ENCODE measurements at places on chromosomes 4 and X.

- no peak for DNase-seq
Measured at GRCh38 chrX:146602246-146602645, 207.3 kb upstream of the CXorf51B start.

DNA sequence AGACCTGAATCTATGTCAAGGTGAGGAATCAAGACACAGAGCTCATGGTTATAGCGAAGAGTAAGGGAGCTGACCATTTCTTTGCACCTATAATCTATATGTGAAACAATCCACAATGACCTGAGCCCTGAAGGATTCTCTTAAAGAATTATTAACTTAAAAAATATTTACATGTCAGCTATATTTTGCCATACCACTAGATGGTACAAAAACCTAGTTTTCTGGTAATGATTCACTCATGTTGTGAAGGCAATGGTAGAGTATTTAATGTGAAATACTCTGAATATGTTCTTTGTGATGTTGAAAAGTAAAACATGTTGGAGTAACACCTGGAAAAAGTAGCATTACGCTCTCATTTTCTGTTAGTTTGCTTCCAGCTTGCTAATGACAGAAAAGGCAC, 40.0 kb downstream of the VGLL1 start:
- DNase-seq = no peak

DNA sequence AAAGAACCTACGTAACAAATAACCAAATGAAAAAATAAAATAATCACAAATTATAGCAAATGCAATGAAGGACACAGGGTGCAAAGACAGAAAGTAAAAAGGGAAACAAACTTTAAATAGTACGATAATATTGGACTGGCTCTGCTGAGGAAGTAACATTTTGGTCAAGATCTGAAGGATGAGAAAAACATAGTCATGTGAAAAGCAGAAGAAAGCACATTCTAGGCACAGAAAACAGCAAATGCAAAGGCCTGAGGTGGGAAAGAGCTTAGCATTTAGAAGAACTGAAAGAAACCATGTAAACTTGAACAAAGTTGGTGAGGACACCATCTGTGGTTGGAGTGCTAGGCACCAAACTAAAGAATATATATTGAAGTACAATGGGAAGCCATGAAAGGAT, 111.2 kb downstream of the PPP3CA start:
- DNase-seq = no peak

GRCh38 chr4:3231471-3231870, 17.5 kb upstream of the MSANTD1 start:
- no peak for DNase-seq

GRCh38 chr4:182141061-182141460, 102.1 kb upstream of the TENM3 start:
- DNase-seq = no peak

DNA sequence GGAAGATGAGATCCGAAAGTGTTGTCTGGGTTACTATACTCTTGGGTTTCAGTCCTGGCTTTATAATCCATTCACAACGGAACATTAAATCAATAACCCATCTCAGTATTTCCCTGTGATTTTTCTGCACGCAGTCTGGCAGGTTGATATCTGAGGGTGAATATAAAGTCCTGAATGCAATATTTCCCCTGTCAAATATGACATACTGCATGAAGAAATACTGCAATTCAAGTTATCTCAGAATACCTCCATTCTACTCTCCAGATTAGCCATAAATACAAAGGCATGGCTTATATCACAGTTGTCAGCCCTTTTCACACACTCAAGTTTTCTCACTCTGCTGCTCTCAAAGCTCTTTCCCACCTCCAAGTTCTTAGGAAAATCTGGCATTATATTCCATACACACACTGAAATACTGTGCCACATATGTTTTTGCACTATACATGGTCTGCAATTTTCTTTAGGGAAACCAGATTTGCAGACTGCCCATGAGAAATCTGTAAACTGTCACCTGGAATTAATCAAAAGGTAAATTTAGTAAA, 64.7 kb downstream of the WDFY3 start:
- DNase-seq = no peak

DNA sequence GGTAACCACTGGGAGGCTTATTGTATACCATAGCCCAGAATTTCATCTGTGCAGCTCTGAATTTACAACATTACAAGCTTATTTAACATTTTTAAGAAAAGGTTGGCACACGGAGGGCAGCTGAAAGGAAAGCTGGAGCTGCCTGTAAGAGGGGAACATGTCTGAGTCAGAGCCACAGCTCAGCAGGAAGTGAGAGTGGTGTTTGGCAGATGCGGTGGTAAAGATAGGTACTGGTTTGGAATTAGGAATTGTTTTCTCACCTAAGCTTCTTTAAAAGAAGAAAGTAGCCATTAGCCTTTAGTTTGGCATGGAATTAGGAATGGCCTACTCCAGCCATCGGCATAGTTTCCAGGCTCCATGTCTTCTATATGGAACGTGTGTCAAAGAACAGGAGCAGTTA, 172.5 kb upstream of the ANXA3 start:
- no peak for DNase-seq

GRCh38 chr4:62366939-62367338, 1166.8 kb downstream of the ADGRL3 start:
- DNase-seq = no peak

- no peak for DNase-seq
Measured at GRCh38 chr4:170529748-170530722, 440.3 kb upstream of the AADAT start.

GRCh38 chrX:127038065-127038464, 218.5 kb downstream of the PRR32 start:
- DNase-seq = no peak
